Stimulated activated CD4-positive, alpha-beta T cell treated with anti-CD3 and anti-CD28 coated beads, TNF-alpha, amount 100 ng/mL, for 48 hours (primary cell): ENCODE measurements at places on chromosomes 12 and 14.
A peak's percentile ranks its signal among the peaks of the same experiment; 100 is the strongest.

DNA sequence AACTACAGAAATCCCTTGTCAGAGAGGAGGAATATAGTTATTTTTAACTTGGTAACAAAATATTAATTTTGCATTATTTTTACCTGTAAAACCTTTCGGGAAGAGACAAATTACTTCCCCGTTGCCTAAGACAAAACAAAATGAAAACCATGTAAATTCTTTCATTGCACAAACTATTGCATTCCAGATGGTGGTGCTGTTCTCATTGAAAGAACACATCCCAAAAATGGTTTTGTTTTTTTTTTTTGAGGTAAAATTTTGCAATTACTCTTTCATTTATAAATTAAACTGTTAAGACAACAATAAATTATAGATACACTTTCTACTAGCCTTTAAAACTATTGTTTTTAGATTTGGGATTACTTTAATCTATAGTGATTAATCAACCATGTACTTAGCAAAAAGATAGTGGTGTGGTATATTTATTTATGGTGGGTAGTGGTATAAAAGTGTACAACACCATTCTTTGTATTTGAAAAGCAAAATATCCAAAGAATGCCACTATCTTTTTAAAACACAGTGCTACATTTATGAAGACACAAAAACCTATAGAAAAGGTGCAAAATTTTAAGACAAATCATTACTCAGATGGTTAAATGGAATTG, 115.5 kb downstream of the SLC38A1 start:
- DNase-seq: no peak

- no peak for DNase-seq
These were observed at the start of gene FSCB for GRCh38 chr14:44507183-44507582. Gene FSCB (minus strand): TSS chr14:44507283. CDS start chr14:44506987, 296 bp downstream.

GRCh38 chr12:120839503-120839902, 64.7 kb downstream of the SPPL3 start:
- DNase-seq: no peak

- no peak for DNase-seq
These were observed 7.6 kb upstream of the ACADS start for GRCh38 chr12:120718055-120718454.

DNA sequence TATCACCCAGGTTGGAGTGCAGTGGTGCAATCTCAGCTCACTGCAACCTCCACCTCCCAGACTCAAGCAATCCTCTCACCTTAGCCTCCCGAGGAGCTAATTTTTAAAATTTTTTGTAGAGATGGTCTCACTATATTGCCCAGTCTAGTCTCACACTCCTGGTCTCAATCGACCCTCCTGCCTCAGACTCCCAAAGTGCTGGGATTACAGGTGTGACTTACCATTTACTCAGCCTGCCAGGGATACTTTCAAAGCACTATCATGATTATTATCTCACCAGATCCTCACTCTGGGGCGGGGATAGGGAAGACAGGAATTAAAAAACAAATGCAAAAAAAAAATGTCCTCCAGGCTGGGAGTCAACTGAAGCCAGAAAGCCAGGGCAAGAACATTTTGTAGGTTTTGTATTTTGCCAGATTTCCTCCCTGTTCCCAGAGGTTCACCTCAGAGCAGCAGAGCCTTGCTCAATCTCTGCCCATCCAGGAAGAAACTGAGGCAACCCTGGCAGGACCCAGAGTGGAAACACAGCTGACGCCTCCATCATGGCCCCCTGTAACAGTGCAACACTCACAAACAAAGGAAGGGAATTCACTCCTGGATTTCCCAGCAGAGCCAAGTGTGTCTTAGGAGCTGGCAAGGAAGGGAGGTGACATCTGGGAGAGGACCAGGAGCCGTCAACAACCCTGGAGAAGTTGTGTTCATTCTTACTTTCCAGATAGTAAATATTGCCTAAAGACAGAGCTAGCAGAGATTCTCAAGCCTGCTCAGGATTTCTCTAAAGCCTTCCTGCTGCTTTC, 73.9 kb downstream of the IRF2BPL start:
- DNase-seq: no peak

- no peak for DNase-seq
These were observed 1.5 kb upstream of the TM7SF3 start for GRCh38 chr12:27015730-27016076.

- no peak for DNase-seq
These were observed 385.3 kb downstream of the NPAS3 start for GRCh38 chr14:33323979-33324378.

DNA sequence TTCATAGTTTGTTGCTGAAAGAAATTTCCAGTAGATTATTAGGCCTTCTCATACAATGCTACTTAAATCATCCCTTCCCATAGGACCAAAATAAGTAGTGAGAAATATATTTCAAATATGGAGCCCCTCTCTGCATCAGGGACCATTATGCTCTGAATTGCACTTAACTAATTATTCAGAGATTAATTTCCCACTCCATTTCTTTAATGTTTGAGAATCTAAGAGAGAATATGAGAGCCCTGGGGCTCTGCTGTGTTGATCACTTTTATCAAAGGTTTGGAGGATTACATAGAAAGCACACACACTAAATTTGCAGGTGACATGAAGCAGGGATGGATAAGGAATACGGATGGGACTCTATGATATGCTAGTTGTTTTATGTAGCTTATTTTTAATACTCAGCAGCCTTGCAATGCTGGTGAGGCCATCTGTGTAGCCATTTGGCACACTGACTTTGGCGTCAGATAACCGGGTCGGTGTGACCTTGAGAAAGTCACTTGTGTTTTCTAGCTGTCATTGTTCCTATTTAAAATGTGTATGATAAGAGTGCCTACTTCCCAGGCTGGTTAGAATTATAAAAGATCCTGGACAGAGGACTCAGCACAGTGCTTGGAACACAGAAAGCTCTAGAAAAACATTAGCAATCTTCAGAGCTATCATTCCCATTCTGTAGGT, 49.9 kb upstream of the FBXO21 start:
- no peak for DNase-seq

DNA sequence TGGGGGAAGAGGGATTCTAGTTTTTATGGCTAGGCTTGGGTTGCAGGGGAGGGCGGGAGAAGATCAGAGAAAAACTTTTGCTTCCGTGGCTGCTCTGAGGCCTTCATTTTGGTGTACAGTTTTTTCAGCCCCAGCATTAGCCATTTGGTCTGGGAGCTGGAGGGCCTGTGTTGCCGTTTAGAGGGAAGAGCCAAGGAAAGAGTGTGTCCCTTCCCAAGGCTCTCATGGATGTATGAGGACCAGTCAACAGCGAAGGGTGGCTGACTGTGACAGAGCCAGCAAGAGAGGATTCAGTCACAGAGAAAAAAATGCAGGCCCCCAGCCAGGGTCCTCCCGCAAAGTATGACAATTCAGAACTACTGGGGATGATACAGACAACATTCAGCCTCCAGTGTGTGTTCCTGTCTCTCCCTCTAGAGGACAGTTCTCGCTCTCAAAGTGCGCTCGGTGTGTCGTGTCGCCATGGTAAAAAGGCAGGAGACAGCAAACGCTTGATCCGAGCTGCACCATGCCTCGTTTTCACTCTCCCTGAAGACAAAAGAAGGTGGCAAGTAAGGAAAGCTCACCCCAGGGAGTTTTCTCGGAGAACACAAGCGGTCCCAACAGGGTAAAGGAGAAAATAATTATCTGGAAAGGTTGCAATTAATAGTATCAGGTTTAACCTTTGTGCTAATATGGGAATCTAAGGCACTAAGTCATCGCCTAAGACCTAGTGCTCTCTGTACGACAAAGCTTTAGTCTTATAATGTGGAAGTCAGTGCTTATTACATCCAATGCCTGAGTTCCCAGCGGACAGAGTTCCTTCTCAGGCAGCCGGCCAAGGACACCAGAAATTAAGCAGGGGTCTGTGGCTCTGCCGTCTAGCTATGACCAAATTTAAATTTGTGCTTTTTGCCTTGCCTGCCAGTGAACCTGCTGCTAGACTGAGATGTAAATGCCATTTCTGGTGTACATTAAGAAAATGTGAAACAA, 157.3 kb upstream of the PLXNC1 start:
- no peak for DNase-seq

DNA sequence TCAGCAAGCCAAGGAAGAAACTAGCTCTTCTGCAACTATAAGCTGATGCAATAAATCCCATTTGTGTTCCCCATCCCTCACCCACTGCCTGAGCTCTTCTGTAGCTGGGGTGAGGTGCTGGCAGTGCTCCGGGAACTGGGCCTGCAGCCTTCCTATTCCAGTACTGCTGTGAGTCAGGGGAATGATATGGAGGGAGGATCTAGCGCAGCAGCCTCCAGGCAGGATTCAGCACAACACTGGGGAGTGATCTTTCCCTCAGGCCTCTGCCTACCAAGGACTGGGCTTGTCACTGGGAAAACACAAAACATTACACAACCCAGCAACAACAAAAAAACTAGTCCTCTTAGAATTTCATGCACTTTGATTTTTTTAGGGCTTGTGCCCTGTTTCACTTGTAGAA, 58.7 kb downstream of the ST8SIA1 start:
- DNase-seq: no peak

DNA sequence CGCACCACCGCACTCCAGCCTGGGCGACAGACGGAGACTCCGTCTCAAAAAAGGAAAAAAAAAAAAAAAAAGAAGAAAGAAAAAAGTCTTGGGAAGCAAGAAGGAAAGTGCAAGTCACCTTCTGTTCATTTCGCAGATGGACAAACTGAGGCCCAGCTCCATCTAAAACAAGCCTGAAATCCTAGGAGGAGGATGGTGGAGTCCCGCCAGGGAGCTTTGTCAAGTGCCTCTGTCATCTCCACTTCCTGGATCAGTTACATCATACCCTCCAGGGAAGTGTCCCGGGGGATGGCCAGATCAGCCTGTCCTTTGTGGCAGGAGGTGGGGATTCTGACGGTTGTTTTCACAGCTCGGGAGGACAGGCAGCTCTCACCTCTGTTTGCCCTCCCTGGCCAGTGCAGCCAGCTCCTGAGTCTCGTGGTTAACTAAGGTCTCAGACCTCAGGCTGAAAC, 8.7 kb upstream of the SDSL start:
- DNase-seq: no peak

DNA sequence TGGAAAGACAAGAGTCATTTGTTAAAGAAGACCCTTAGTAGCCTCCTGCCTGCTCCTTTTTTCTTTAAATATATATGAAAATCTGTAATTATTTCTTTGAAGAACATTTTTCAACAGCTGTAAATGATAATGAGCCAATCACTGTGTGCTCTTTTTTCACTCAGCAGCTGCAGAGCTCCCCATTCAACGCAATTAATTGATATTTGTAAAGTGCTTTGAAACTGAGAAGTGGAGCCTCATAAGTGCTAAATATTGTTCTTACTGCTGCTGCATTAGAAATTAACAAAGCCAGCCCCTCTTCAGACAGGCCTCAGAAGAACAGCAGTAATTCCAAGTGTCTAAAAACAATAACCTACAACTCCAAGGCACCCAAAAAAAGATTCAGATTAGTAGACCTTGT, 224.3 kb downstream of the GXYLT1 start:
- no peak for DNase-seq

DNA sequence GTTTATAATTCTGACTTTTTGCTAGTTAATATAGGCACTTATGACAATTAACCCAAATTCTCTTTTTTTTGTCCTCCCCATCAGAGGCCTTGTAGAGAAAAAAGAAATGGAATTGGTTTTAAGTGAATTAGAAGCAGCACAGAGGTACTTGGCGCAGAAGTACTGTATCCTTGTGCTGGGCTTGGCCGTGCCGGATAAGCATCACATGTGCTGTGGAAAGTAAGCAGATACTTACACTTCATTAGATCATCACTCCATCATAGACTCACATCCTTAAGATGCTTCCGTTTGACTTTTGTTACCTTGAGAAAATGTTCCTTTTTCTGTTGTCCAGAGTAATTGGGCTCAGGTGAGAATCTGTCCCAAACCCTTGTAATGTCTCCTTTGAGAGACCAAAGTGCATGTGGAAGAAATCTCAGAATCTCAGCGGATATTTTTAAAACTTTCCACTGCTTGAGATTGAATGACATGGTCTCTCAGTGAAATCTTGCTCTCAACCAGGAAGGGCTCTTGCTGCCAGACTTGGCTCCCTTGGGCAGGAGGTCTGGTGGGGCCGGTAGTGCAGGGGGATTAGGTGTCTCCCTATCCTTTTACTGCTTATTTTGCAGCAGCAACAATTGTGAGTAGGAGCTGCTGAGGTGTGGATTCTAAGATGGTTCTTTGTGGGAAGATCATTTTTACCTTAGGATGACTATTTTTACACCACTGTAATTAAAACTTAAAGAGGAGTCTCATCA, 24.8 kb downstream of the PPP1R36 start:
- no peak for DNase-seq

- no peak for DNase-seq
These were observed 41.9 kb downstream of the DYRK4 start for GRCh38 chr12:4603946-4604345.

- no peak for DNase-seq
These were observed 18.0 kb upstream of the YARS2 start for GRCh38 chr12:32773691-32774090.

DNA sequence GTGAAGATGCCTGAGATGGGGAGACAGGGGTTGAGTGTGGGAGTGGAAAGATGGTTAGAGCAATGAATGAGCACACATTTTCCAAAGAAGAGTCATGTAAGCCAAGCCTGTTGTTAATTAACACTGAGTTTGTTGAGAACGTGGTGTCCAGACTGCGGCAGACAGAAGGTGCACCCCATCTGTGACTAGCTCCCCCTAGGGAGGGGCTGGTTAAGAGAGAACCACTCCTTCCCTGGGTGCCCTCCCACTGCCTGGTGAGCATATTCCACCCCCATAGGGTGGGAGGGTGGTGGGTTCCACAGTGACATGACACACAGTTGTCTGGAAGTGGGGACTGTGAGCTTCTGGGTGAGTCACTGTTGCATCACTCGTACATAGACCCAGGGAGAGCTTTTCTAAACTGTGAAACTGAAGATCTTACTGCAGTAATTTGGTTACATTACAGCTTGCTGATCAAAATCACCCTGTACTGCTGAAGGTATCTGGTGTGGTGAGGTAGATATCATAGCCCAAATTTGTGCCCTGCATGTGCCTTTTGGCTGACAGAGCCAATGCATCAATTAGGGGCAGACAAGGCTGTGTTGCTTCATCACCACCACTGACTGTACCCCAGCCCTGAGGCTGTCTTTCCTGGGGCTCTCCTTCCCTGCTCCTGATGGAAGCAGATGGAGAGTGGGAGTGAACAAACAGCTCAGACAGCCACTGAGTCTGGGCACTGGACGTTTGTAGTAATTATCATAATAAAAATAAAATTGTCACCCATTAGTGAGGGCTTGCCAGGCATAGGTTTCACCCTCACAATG, 150.9 kb downstream of the EMP1 start:
- DNase-seq: peak; percentile 41

- no peak for DNase-seq
These were observed 50.2 kb upstream of the CCND2 start for GRCh38 chr12:4223273-4223845.

DNA sequence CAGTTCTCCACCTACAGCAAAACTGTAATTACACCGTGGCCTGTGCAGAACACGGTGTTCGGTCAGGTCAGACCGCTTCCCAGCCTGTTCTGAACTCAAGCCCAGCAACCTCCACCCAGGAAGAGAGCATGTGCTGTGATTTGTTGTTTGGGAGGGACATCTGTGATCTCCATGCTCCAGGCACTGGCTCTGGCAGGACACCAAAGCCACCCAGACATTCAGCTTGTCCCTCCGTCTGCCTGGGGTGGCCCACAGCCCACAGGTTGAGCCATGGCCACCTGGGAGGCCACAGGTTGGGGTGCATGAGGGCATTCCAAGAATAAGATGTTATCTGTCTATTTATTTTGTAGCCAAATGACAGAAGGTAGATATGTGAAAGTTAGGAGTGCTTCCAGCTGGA, 1091.1 kb downstream of the VRK1 start:
- no peak for DNase-seq
